Left ventricle myocardium inferior (tissue), 1 donor: ENCODE measurements at places on chromosomes 2 and 18. TPM values are rescaled to one million over a fixed set of nuclear protein-coding genes. Genes with fewer than 3 reads are reported as not detected.

DNA sequence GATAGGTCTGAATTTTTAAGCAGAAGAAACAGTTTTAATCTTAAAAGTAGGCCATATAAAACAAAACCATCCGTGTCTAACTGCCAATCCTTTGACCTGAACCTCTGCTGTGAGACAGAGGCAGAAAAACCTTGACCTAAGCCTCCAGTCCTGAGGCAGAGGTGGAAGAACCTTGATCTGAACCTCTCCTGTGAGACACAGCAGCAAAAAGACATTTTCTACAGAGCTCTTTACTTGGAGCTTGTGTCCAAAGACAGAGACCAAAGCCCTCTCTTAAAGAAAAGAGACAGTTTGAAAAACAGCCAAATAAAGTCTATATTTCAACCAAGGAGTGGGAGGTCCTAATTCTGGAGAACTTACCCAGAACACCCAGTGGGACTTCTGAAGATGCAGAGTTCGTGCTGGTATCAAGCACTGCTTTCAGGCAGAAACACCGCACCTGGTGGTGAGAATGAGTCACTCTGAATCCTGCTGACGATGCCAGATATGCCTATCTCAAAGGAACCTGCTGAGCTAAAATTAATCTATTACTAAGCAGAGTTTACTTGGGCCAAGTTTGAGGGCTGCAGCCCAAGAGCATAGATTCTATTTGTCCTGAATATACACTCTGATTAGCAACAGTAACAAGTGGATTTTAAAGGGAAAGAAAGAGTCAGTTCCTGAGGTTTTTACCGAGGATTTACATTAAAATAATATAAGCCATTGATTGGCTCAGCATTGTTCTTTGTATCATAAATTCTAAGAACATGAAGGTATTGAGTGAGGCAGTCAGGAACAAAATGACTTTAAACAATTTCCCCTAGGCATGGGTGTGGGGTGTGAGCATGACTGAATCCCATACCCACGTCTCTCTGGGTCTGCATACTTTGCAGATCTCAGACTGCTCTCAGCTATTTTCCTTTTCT, 806.4 kb downstream of the TRIB2 start:
- DNase-seq: no peak

The KCNS3 gene
- 4.0 TPM for total RNA-seq

DNA sequence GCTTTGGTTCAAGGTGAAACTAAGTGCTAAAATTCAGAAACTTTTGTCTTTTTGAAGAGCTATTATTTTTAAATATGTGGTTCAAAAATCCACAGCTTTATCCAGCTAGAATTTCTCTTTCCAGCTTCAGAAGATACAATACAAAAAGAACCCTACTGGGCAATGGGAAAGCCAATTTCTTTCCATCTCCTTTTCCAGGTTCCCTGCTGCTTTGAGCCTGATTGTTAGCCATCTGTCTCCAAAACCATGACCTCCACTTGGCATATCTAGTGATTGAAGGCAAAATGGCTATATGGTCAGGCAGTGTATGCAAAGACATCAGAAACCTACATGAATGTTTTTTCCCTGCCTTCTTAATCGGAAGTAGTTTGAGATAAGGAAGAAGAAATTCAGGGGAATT, 134.1 kb downstream of the KCNH7 start:
- DNase-seq: no peak

DNA sequence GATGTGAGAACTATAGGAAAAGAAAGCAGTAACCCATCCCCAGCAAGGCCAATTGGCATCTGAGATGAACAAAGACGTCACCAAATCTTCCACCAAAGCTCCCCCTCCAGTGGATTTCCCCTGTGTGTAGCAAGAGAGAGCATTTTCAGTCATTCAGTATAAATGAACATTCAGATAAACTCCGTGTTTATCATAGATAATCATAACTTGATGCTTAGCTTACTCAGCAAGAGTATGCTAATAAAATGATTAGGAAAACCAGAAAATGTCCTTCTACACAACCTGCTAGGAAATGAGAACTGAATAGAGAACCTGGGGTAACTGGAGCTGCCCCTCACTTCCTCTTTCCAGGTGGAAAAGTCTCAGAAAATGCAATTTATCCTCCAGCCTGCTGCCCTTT, 198.0 kb upstream of the CCDC150 start:
- no peak for DNase-seq

DNA sequence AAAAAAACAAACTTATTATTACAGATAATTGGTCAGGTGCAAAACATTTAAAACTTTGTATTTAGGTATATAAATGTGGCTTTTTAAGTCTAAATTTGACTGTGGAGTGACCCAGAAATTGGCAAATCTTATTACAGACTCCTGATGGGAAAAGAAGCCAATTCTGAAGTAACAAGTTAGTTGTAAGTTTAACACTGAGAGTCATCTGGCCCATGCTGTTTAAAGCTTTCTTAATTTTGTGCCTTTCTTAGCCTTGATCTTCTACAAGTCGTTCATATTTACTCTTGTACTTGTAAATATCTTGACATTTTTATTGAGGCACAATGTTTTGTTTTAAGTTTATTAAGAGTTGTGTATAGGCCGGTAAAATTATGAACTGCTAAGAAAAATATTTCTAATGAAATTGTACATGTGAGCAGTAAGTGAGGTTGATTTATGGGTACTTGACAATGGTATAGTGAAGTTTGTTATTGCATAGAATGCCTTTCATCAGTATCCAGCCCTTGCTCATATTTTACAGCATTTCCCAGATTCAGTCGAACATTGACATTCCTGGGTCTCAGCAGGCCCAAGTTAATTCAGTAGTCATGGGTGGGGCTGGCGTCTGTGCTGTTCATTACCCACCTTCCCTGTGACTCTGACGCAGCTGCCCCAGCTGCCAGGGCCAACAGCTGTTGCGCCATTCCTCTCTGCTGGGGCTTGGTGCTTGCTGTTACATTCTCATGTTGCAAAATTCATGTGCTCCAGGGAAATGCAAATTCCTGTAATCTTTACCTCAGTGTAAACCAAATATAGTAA, 121.4 kb downstream of the ZNF236 start:
- DNase-seq: no peak

- DNase-seq: no peak
Measured at GRCh38 chr2:137969418-137969765, 5.1 kb downstream of the HNMT start.

GRCh38 chr2:35468245-35468644, 887.3 kb upstream of the CRIM1 start:
- DNase-seq: no peak

DNA sequence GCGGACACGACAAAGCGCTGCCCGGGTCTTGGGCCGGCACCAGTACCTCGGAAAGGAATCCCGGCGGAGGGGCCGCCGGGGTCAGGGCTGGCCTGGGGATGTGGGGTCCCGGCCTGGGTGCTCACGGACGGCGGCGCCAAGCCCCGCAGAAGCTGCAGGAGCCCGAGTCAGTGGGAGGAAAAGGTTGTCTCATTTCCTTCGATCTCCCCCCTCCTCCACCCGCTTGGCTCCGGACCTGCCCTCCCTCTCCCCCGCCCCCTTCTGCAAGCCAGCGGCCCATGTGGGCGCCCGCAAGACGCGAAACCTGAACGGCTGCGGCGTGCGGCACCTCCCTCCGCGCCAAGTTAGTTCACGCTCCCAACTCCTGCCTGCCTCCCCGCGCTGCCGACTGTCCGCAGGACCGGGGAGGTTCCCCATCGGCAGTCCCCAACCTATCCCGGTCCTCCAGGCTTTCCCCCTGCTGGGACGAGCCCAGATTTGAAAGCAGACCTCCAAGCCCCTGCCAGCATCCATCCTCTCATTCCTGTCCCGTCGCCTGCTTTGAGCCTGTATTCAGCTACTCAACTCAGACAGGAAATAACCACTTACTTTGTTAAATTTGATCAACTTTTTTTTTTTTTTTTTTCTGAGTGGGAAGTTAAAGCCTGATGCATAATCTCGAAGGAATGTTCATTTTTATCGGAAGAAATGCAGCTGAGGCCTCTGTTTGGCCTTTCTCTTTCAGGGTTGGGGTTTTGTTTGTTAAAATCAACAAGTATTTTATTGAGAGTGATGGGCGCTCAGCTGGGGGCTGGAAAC, at the start of gene EVA1A:
TSS of gene EVA1A (minus strand) at position 172 of the 798 bp plus-strand sequence. CDS start 42,799 bp downstream, outside the sequence.
- DNase-seq: peak; percentile 24

GRCh38 chr2:86393521-86394491, 47.4 kb upstream of the KDM3A start:
- DNase-seq: peak; percentile 30

- DNase-seq: no peak
Measured at GRCh38 chr18:62863579-62864001, 148.2 kb downstream of the PHLPP1 start.

The CENPA gene
- total RNA-seq: 2.5 TPM

DNA sequence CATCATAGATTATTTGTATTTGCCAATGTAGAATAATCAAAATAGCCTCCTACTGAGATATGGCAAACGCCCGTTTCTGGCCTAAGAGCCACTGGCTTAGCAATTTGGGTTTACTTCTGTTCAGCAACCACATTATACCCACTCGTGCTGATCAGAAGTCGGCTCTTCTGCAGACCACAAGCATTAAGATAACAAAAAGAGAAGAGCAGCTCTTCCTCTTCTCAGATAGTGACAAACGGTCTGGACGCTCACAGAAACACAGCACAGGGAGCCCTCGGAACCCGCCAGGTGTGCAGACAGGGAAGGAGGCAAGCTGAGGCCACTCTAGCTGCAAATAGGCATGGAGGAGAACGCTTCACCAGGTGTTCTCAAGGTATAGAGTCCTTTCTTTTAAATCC, 164.0 kb downstream of the HDAC4 start:
- DNase-seq: no peak

- DNase-seq: no peak
Measured at GRCh38 chr2:106142683-106143082, 51.4 kb downstream of the UXS1 start.

DNA sequence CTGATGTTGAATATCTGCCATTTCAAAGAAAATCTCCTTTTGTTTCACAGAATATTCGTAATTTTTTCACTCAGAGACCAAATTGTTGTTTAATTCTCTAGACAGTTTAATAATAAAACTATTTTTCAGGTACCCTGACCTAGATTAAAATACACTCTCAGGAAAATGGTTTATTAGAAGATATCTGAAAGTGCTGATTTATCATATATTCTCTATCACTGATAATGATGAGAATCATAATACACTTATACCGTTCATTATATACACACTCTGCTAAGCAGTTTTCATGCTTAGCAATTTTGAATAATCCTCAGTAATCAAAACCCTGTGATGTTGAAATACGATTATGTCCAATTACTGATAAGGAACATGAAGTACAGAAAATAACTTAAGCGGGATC, 772.9 kb upstream of the CRIM1 start:
- DNase-seq: no peak

DNA sequence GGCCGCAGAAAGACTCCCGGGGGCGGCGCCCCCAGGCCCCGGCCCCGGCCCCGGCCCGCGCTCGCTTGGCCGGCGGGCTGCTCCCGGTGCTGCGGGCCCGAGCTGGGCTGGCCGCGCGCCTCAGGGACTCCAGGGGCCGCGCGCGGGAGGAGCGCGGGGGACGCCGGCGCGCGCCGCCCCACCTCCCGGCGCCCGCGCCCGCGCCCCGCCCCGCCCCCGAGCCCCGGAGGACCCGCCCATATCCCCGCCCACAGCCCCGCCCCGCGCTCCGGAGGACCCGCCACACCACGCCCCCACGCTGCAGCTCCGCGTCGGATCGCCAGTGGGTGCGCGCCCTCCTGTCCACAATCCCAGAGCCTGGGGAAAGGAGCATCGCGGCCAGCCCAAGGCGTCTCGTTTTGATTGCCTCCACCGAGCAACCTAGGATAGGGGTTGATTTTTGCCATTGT, at the start of gene PARD6G:
TSS of gene PARD6G (minus strand) at position 122 of the 449 bp plus-strand sequence. CDS start 166 bp downstream, outside the sequence.
- DNase-seq: peak; percentile 85

DNA sequence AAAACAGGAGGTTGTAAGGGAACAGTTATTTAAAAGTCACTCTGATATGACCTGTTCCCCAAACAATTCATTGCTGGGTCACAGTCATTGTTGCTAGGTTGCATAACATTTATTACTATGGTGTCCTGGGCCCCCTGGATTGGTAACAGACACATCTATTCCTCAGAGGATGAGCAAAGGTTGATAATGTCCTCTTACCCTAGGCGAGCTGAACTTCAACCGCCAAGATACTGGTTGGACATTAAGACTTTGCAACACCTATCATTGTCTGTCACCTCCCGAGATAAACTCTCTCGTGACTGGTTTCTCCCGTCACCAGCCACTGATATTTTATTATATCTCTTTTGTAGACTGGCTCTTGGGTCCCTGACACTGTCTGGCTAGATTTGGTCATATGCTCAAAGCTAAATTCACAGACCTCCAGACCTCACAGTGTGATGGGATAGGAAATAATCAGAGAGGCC, 361.3 kb downstream of the ZNF521 start:
- no peak for DNase-seq

- no peak for DNase-seq
Measured at GRCh38 chr2:227125506-227125905, 38.5 kb downstream of the COL4A4 start.

- no peak for DNase-seq
Measured at GRCh38 chr2:43391201-43391877, 164.9 kb upstream of the ZFP36L2 start.

The GRP gene
- not detected for total RNA-seq

DNA sequence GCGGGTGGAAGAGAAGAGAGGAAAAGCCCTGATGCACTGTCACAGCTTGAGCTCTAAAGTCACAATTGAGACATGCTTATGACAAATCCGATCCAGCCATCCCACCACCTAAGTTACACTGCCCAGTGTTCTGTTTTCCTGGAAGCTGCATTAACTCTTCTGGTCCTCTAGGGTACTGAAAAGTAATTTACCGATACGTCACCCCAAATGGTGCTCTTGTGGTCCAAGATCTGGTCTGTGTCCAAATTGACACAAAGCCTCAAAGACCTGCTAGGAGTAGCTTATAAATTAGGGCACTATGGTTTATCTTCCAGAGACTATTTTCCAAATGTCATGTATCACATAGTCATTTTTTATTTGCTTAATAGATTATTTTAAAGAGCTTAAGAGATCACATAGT, 186.7 kb upstream of the ETAA1 start:
- DNase-seq: no peak

DNA sequence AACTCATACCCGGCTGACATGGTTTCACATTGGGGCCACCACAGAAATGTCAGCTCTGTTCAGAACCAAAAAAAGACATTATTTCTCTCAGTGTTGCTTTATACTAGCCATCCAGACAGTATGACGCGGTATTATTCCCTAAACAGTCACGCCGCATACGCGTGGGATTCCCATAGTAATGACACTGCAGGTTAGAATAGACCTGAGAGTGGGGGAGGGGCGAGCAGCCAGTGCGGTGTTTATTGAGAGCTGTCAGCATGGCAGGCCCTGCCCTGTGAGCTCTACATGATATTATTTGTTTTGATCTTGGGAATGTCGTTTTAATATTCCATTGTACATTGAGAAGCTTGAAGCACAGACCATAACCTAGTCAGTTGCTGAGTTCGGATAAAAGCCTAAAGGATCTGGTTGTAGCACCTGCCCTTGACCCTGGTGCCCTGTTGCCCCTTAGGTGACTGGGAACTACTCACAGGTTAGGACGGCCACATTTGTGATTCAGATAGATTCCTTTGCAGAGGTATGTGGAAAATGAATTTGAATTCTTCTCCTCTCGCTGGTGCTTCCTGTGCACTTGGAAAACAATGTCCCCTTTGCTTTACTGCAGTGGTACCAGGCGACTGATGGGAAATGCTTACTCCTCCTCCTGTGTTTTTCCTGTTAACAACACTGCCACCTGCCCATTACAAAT, 150.1 kb downstream of the ARHGAP28 start:
- DNase-seq: no peak
